ENCODE measurements at places on chromosomes 2 and 18. TPM values are rescaled to one million over a fixed set of nuclear protein-coding genes. Genes with fewer than 3 reads are reported as not detected.

The PDE1A gene
- total RNA-seq, result not detected

The SH2D6 gene
- 0.12 TPM for total RNA-seq

The PREPL gene
- 30.2 TPM for total RNA-seq

The UGT1A9 gene
- total RNA-seq, result not detected

The DAPL1 gene
- not detected for total RNA-seq

The REG3A gene
- not detected for total RNA-seq

The SATB2 gene
- 5.1 TPM for total RNA-seq

The NCKAP5 gene
- 3.2 TPM for total RNA-seq

The STPG4 gene
- not detected for total RNA-seq

The KCTD1 gene
- total RNA-seq, result 15.8 TPM

- no peak for DNase-seq
Observed at GRCh38 chr18:39793609-39794008, 2161.4 kb upstream of the PIK3C3 start.

DNA sequence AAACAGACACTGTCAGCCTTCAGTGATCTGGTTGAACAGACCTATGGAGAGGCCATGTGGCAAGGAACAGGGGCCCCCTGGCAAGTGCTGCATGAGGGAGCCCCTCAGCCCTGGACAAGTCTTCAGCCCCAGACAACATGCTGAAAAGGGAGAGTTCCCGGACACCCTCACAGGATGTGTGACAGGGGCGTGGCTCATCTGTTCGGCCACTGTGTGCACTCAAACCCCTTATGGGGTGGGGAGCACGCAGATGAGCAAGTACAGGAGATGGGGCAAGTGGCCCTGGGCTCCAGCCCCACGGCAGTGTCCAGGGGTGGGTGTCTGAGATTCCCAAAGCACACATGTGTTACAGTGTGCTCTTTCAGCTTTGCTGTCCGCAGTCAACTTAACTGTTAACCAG is 35.4 kb upstream of the MPPE1 start:
- DNase-seq, result no peak

- peak; percentile 74 for DNase-seq
Observed at GRCh38 chr2:111007757-111008688, 112.7 kb upstream of the BCL2L11 start.

GRCh38 chr2:101120124-101120996 is 30.8 kb downstream of the TBC1D8 start:
- peak; percentile 95 for DNase-seq

- DNase-seq, result no peak
Observed at GRCh38 chr18:55116863-55117262, 157.6 kb upstream of the CCDC68 start.

DNA sequence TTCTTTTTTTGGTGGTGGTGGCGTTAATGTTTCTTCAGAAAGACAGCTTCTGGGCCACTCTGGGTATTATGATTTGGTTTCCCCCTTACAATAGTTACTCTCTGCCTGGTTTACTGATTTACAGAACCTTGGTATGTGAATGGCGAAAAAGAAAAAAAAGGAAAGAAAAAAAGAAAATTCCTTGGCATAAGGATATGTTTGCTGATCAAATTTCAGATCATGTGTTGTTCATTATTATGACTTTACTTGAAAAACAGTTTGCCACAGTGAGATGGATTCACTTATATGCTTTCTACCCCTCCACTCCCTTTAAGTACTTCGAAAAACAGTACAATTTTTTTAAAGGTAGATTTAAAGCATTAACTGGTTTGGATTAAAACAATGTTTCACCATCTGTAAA is 21.0 kb downstream of the BCL11A start:
- no peak for DNase-seq

DNA sequence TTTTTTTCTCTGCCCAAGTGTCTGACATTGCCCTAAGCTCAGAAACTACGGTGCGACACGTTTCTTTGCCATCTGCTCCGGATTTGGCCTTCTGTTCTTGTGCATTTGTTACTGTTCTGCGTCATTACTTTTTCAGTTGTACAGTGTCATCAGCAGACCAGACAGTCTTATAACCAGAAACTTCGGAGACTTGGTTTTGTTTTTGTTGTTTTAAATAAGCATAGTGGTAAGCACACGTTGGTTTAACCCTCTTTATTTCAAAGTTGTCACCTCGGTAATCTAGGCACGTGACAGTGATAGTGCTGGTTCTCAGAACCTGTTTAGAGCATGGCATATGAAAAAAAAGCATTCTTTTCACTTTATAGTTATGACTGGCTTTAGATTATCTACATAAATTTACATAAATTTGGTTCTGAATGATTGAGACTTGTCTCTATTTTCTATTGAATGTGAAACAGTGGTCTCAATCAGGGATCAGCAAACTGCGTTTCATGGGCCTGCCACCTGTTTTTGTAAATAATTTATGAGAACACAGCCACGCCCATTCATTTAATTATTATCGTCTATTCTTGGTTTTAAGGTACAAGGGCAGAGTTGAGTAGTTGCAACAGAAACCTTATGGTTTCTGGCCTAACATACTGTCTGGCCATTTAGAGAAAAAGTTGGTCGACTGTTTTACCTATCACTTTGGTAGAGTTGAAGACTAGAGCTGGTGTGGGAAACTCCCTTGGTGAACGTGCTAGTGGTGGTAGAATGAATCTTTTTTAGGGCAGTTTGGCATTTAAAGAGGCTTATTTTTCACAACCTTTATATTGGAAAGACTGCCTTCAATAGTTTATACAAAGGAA is 106.5 kb downstream of the ZNF532 start:
- DNase-seq, result no peak

DNA sequence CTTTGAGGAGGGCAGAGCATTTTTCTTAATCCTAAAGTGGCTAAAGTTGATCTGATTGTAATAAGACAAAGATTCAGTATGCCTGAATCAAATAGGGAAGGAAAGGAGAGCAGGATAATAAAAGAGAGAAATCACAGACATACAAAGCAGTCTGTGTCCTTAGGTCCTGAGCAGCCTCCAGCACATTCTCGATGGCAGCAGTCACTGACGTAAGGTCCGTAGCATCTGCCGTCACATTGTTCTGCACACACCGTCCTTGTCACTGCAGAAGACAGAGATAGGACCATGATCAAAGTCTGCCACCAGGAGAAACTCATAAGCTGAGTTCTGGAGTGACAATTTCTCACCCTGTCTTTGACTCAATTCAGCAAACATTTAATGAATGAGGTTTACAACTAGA is 813.7 kb downstream of the ERBB4 start:
- DNase-seq, result no peak

DNA sequence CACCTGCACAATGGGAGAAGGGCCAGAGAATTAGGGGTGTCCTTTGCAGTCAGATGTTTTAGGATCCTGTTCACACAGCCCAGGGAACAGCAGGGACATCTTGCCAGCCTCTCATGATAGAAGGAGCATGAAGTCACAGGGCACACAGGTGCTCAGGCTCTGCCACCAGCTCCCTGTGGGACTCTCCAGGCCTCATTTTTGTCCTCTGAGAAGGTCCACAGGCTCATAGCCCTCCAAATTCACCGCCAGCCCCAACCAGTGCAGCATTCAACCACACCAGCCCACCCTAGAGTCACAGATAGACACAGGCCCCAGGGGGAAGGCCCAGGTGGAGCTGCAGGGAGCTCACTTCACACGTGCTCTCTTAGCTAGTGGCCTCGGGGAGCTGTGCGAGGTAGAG is 391.7 kb downstream of the TNS1 start:
- no peak for DNase-seq

GRCh38 chr2:180763263-180763989 is 217.0 kb upstream of the UBE2E3 start:
- DNase-seq, result peak; percentile 78

DNA sequence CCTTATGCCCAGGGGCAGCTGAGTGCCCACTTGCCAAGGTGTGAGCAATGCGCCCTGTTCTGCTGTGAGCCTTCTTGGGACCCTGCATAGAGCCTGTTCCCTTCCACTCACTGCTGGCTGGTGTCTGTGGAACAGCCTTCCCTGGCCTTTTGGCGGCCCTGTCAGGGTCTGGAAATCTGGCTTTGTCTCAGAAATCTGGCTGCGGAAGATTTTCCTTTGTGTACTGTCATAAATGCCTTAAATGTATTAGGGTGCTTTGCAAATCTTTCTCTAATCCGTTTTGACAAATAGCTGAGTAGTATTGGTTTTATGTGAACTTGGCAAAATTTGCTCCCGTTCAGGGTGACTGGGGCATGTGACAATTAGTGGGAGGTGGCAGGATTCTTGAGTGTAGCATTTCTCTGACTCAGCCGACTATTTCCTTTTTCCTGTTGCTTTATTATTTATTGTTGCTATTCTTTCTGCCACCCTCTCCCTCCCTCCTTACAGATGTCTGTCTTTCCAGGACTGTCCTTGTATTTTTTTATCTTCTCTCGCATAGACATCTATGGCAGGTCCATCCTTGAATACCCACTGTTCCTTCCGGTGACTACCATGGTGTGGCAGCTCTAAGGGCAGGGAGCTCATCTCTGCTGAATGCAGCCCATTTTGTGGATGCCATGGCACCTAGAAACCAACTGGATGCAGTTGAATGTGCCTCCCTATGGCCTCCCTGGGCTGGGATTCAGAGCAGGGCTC is 41.8 kb downstream of the LDLRAD4 start:
- no peak for DNase-seq

DNA sequence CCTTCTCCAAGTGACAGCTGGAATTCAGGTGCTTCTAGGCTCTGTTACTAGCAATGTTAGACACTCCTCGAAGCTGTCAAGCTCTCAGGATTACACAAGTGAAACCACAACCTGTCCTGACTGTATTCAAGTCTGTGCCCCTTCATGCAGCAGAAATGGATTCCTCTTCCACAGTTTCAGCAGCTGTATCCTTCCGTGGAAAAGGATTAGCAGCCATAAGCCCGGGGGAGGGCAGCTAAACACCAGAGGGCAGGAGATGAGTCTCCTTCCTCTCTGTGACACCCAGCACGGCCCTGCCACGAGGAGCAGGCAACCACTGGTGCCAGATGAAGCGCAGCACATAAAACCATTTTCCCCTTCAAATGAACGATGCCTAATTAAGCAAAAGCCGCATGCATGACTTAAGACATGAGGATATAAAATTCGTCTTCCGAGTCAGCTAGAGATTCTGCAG is 1.2 kb downstream of the ST3GAL5 start:
- DNase-seq, result peak; percentile 34

GRCh38 chr2:71253476-71253875 is 26.6 kb upstream of the PAIP2B start:
- DNase-seq, result no peak

DNA sequence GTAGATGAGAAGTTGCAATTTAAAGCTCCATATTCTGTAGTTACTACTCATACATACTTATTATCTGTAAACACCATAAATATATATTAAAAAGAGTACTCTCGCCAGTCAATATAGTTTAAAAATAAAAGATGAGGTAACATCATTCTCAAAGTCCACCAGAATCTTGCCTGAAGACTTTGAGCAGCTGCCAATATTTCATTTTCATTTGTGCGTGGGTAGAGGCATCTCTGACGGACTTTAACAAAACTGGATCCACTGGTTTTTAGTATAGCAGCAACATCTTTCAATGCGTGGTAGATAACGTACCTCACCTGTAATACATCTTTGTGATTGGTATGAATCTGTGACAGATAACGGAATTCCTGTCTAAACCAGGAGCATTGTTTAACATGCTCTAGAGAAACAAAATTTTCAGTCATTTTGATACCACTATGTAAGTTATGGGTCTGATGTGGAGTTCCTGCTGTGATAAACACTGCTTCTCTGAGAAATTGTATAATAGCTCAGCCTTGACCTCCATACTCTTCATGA is 45.0 kb downstream of the WDR75 start:
- peak; percentile 20 for DNase-seq

DNA sequence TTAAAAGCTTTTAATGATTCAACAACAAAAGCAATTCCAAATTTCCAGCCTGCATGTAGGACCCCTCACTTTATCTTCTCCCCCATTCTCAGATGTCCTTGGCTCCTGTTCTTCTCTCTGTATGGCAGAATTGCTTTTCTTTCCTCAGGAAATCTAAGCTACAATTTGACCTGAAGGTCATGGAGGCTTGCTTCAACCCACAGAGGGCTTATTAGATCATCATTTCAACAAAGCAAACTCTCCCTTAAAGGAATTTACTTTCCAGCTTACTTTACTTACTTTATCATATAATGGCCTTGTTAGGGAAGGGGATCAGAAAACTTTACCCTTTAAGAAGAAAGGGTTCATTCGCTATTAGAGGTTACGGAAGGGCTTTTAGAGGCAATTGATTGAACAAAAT is 211.5 kb downstream of the RAD51AP2 start:
- no peak for DNase-seq

- no peak for DNase-seq
Observed at GRCh38 chr2:238255636-238256035, 15.8 kb upstream of the HES6 start.

- no peak for DNase-seq
Observed at GRCh38 chr18:79533146-79533545, 137.4 kb downstream of the NFATC1 start.

DNA sequence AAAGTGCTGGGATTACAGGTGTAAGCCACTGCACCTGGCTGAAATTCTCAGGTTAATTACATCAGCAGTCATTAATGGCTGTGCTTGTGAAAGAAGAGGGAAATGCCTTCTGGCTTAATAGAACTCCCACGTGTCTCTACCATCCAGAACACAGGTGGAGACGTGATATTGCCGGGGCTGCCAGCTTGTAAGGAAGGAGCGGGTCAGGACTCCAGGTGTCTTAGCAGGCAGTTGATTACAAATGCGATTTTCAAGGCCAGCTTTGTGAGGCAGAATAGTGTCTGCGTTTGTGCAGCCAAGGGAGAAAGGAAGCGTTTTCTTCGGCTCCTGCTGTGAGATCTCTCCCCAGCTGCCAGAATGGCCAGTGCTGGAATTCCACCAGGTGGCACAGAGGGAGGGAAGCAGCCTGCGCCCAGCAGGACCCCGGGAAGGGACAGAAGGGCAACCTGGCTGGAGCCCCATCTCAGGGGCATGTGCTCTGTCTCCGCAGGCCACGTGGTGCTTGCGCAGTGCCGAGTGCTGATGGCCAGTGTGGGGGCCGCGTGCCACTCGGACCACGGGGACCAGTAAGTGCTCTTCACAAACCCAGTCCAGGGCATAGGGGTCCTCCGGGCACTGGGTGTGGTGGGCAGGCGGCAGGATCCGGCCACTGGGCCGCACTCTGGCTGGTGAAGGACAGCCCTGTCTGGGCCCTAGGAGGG is 3.7 kb upstream of the ESPNL start:
- DNase-seq, result no peak

DNA sequence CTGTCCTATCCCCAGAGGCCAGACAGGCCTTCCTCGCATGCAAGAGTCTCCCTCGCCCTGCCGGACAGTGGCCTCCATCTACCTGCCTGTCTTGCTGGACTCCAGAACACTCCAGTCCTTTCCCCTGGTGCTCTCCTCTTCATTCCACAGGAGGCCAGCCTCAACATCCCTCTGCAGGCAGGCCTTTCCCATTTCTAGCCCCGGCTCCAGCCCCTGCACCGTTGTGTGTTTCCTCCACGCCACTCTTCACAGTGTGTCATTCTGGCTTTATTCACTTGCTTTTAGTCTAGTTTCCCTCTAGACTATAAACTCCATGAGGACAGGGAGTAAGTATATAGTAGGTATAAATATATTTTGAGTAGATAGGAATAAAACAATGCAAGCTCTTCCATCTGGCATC is 81.2 kb downstream of the LOXHD1 start:
- no peak for DNase-seq
